Neuronal stem cell (in vitro differentiated cells): ENCODE measurements at places on chromosomes 3 and 15.

- DNase-seq, result no peak
Measured at GRCh38 chr15:34126522-34126921, 24.6 kb downstream of the PGBD4 start.

GRCh38 chr3:45545476-45545875, 49.1 kb upstream of the LIMD1 start:
- no peak for DNase-seq

DNA sequence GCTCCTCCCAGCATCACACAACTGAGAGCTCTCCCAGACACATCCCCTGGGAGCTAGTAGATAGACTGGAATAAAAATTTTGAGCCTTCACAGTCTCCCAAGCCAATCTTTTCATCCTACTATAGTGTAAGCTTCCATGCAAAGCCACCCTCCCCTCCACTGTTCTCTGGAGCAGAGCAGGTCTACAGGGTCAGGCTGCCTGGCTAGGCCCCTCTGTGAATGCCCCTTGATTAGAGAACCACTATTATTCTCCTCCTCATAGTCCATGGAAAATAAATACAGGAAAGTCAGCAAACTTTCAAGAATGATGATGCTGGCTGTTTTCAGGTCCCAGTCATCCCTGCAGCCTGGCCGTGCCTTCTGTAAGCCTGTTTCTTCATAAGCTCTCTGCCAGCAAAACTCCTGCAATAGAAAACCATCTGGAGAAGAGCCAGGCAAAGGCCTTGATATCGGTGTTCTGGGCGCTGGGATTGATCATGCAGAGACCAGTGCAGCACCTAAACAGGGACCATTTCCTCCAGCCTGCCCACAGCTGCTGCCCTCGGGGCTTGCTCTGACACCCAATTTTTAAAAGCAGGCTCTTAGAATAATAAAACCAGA, 51.7 kb downstream of the CRYGS start:
- DNase-seq, result no peak

- DNase-seq, result no peak
Measured at GRCh38 chr3:140599496-140599895, 78.4 kb upstream of the TRIM42 start.

DNA sequence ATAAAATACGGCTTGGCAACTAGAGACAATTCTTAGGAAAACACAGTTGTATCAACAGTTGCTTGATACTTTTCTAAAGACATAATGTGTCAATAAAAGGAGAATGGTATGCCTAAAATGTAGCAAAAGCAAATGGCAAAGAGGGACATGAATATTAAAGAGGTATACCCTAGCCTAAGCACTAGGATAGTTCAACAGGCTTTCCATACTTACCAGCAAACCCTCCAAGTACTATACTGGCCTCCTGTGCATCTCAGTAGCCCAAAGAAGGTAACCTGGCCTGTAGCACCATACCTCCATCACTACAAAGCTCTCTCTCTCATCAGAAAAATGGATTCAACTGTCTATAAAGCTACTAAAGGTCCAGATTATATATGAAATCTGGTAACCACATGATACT, 7.5 kb downstream of the SETD2 start:
- no peak for DNase-seq

DNA sequence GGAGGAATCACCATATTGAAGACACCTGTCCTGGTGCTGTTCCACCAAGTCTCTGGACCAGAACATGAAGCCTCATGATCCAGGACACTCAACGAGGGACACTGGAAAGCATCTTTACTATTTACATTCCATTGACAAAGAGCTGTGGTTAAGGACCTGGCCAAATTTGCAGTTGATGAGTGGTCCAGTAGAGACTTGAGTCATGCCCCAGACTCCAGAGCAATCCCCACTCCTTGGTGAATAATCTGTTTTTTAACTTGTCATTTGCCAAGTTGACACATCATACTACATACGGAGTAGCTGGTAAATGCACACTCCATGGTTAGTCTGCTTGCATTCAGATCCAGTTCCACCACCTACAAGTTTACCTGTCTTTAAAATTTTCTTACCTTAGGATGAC, 1.2 kb upstream of the COL6A6 start:
- no peak for DNase-seq

- no peak for DNase-seq
Measured at GRCh38 chr3:46848271-46849044, 14.8 kb downstream of the MYL3 start.

DNA sequence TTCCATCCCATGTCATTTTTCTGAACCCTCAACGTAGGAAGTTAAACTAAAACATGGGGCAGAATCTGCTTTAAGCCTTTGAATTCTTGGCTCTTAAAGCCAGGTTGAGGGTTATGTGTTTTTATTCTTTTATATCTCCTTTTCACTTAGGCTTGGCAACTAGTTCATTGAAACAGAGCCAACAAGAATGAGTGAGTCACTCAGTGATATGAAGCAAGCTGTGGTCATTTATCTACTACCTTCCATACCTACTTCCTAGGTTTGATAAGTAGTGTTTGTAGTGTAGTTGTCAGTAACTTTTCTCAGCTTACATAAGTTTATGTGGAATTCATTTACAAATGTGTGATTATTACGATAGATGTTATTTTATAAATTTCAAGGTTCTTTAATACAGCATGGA, 67.4 kb downstream of the SNRPN start:
- no peak for DNase-seq

DNA sequence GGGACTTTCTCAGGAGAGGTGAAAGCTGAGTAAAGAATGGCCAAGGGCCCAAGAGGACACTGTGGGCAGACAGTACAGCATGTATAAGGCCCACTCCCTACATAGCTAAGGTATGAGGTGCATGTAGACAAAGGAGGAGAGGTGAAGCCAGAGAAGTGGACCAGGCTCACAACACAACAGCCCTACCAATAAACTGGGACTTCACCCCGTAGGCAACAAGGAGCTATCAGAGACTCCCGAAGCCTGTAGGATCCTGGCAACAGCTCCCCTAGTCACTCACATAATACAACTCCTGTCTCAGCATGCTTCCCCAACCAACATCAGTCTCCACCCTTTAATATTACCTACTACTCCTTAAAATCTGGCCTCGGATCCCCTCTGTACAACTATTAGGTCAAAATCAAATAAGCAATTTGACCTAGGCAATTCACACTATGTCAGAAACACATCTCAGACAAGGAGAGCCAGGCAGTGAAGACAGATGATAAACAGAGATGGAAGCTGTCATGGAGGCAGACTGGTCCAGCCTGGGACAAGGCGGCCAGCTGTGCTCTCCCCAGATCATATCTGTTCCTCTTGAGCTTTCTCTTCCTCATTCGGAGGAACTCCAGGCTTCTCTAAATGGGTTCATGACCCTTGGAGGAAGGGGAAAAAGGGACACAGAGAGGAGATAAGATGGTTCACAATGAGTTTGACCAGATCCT, 1.4 kb downstream of the XXYLT1 start:
- no peak for DNase-seq

GRCh38 chr3:188335656-188336055, 181.7 kb downstream of the LPP start:
- DNase-seq, result no peak

DNA sequence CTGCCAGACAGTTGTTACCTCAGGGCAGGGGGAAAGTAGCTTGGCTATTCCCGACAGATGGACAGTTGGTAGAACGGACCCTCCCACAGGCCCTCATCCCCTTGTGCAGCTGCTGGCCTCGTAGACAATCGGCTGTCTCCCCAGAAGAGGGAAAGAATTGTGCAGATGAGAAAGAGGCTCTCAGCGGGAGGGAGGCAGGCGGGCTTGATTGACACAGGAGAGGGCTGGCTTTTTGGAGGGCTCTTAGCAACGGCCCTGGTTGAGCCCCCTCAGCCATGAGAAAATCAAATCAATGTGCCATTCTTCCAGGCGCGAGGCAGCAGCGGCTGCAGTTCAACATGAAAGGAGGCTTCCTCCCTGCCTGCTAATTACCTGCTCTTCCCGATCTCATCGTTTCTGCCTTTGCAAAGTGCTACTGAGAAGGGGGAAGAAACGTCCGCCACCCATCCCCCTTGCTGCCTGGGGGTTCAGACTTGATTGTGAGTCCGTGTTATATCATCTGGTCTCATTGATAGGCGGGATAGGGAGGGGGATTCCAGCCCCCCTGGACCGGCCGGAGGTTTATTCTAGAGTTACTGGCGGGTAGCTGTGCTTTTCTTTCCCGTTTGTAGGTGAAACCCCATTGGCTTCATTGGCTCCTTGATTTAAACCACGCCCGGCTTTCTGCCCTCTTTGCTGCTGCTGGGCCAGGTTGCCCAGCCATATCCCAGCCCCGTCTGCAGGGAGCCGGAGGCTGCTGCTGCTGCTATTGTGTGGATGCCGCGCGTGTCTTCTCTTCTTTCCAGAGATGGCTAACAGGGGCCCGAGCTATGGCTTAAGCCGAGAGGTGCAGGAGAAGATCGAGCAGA, at the start of gene TAGLN3:
Gene TAGLN3, plus strand, starts transcription at position 287 of the 848 bp plus-strand sequence. Its CDS starts 501 bp downstream, at position 788.
- peak; percentile 95 for DNase-seq

- DNase-seq, result no peak
Measured at GRCh38 chr3:155431856-155432570, 138.5 kb upstream of the STRIT1 start.

GRCh38 chr15:83108266-83109219, 1.1 kb downstream of the TM6SF1 start:
- DNase-seq, result no peak

DNA sequence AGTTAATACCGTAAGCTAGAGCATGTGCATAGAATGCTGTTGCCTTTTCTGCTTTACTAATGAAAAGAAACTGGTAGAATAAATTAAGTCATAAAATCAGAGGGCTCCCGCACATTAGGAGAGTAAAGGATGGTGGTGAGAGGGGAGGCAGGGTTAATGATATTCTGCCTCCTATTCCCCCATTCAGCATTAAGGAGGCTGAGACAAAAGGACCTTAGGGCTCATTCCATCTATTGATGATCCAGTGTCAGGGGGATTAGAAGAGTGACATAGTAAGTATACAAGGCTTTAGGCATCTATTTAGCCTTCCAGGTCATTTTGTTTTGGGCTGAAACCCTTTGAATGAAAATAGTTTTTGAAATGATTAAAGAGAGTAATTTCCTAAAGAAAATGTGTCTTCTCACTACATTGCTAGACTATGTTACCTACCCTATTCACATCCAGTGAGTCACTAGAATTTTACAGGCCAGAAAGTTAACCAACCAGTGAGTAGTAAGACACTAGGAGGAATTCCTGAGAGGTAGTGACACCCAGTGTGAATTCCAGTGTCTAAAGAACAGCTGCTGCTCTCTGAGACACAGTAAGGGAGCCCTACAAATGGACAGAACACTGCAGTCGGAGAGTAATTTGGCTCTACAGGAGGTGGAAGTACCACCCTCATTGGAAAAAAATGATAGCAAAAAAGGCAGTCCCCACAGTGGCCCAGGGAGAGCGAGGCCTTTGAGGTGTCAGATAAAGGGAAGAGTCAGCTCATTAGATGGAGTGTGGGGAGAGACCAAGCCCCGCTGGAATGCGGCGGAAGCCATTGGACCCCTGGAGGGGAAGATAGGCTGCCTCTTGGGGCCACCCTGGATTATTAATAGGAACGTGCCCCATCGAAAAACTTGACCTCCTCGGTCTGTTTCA, 67.6 kb downstream of the TUSC7 start:
- DNase-seq, result no peak

DNA sequence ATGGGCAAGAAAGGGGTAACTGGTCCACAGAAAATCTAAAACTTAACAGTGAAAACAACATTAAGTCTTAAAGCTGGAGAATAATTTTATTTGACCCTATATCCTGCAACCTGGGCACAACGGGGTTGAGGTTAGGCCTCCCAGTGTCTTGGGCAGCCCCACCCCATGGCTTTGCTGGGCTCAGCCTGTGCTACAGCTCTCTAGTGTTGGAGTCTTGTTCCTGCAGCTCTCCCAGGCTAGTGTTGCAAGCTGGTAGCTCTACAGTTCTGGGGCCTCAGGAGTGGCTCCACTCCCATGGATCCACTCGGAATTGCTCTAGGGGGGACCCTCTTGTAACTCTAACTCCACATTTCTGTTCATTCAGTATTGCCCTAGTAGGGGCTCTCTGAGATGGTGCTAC, 24.9 kb upstream of the GNB4 start:
- no peak for DNase-seq

GRCh38 chr15:23857028-23857641, 170.0 kb upstream of the NDN start:
- peak; percentile 56 for DNase-seq

- no peak for DNase-seq
Measured at GRCh38 chr3:128281056-128281455, 127.8 kb downstream of the EEFSEC start.

GRCh38 chr3:27840807-27841594, 118.9 kb upstream of the EOMES start:
- no peak for DNase-seq

DNA sequence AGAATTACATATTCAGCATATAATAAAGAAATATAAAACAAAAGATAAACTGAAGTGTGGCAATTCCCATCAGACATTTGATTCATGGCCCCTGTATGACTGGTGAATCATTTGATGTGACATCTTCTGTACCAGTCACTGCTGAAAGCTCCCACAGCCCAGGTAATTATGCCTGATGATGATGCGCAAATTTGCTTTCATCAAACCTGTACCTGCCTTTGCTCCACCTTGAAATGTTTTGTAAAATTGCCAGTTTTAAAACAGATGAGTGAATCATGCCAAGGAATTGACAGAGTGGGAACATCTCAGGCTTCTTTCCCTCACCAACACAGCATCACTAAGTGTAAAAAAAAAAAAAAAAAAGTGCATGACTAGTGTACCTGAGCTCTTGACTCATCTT, 66.5 kb upstream of the EIF1B start:
- no peak for DNase-seq

DNA sequence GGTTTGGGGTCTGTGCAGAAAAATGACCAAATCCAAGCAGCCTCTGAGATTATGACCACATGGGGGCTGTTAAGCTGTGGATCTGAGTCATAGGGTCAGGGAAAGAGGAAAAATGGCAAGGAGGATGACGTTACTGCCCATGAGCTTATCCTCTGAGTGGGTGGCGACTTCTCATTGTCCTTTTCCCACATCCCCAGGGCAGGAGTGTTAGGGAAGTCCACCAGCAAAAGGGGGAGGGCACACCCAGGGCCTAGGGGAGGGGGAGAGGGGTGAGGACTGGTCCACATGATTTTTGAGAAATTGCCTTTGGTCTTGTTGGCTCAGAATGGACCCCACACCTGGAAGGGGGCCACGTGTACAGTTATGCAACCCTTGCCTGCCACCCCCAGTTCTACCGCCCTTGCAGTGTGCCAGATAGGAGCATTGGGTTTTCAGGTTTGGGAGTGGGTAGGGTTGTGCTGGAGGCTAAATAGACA, 2.6 kb downstream of the CD276 start:
- no peak for DNase-seq

- no peak for DNase-seq
Measured at GRCh38 chr3:144390786-144391185, 419.2 kb downstream of the DIPK2A start.

GRCh38 chr15:39474657-39475056, 106.2 kb upstream of the THBS1 start:
- no peak for DNase-seq

DNA sequence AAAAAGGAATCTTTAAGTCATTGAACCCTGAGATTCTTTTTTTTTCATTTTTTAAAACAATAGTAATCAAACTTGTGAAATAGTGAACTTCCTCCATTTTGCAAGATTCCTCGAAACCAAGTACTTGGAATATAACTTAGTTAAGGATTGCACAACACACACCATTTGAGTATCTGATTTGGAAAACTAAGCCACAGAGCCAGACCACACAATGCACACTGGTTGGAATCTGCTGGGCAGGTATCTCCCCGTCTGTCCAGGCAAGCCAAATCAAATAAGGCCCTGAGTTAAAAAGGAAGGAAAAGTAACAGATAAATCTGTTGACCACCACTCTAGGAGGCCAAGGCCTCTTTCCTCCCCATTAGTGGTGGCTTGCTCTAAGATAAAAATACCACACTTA, 177.5 kb upstream of the ICE2 start:
- no peak for DNase-seq

- DNase-seq, result no peak
Measured at GRCh38 chr3:58307639-58308215, 1.4 kb downstream of the HTD2 start.
